ENCODE measurements at places on chromosomes 3 and 15.

DNA sequence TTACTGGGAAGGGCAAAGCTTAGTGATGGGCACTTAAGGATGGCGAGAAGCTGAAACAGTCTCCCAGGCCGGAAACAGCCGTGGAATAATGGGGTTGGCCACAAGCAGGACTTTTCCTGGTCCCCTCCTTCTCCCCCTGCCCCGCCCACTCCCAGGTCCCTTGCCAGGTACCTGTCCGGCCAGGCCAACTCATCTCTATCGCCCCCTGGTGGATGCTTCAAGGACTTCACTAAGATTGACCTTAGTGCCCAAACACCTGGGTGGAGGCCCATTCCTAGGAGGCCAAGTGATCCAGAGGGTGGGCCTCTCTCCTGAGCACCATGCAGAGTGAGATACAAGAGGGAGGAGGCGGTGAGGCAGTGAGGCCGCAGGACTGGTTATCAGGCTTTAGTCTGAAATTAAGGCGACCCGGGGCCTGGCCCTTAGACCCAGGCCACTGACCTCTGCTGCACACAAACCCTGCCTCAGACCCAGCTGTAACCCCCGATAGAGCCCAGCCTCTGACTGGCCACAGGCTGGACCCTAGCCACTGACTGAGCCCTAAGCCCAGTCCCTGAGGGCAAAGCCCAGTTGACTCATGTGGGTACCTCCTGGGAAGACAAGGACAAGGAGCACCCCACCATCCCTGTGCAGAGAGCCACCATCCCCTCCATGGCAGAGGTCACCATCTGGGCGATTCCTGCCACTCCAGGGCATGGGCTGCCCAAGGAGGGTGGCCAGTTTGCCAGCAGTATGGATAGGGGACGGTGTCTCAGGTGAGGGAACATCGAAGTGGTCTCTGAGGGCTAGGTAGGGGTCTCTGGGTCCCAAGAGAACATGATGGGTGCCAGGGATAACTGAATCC lies 37.6 kb downstream of the VIPR1 start:
- peak; percentile 69 for DNase-seq

GRCh38 chr3:113304856-113305540 lies 93.6 kb downstream of the BOC start:
- no peak for DNase-seq

DNA sequence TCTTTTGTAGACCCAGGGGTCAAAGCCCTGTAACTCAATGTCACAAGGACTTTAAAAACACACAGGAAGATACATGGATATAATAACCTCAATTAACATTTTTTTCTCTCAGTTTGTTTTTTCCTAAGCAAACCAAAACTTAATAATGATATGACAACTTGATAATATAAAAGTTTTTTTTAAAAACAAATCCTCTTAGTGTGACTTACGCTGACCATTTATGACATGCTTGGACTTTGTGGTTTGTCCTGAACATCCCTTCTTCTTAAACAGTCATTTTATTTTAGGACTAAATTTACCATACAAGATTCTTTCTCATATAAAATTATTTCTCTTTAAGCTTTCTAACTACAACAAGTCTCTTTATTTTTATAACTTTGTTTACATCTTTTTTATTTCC lies 25.4 kb upstream of the FAM3D start:
- DNase-seq: peak; percentile 13

DNA sequence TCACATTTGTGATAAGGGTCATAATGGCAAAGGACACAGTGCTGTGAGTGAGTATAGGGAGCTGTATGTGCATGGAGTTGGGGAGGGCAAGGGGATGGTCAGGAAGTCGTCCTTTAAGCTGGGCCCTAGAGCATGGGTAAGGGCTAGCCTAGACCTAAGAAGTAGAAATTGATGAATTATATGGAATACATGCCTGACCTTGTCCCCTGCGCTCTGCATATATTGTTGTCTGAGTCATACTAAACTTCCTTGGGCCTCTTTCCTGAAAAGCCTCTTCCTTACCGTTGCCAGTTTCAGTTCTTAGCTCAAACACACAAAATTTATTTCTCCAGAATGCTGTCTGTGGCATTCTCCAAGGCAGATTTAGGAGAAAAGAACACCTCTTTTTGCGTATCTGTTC lies 4.6 kb downstream of the SNRK start:
- DNase-seq: no peak

DNA sequence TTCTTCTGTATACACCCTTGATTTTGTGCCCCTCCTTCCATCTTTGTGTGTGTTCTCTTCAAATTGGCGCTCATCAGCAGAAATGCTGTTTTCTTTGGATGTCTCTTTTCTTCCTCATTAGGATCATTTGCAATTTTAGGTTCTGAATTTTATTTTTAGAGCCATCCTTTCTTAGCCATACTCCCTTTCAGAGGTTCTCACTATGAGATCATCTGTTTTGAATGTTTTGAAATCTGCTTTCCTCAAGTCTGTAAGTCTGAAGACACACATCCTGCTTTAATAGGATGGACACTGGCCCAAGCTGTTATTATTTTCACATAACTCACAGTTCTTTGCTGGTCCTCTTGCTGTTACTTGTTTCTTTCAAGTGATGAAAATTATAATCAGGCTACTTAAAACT lies 124.8 kb downstream of the BDH1 start:
- no peak for DNase-seq

GRCh38 chr3:114827495-114827894 lies 319.6 kb downstream of the ZBTB20 start:
- DNase-seq: peak; percentile 87

DNA sequence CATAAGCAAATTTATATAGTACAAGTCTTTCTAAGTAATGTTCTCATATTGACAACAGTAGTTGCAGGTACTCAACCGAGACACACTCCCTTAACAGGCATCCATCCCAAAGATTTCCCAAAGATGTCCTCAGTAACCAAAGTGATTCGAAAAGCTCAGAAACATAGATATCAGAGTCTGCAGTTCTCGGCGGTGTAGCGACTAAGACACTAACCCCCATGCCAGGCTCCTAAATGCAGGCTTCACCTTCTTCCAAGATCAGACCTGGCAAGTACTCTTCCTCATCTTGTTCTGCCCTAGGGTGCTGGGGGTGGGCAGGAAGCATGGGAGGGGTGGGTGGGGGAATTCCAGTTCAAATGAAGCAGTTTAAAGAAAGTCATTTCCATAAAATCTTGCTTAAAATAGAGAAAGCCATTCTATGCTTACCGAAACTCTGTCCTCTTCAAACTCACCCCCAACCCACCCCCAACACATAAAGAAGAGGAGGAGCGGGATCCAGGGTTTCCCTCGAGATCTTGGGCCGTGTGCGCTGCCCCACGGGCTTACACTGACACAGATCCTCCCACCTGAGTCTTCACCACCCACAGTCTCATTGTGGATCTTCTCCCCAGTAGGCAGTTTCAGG lies 59.0 kb upstream of the BCL6 start:
- DNase-seq: no peak

Data from hematopoietic multipotent progenitor cell treated with erythropoietin and hydrocortisone succinate and interleukin-3 and kit ligand, for 6 days (in vitro differentiated cells).